ENCODE measurements at places on chromosomes 4 and X.

DNA sequence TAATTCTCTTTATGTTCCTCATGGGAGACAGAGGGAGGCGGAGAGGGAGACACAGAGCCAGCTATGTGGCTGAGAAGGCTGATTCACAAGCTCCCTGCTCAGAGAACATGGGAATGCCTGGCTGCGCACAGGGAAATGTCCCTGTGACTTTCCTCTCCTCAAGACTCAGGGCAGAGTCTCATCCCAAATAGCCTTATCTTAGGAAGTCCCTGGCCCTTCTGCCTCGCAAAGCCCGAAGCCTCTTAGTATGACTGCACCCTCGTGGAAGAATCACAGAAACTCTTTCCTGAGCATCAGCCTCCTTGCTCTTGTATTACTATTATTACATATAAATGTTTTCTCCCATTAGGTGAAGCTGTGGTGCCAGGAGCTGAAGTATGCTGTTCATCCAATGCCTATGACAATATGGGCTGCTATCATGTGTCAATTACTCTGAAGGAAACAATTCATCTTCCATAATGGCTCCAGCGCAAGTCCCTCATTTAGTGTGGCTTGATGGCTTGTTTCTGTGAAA is 230.5 kb downstream of the MGST2 start:
- DNase-seq = no peak

GRCh38 chr4:123731035-123731434 is 334.4 kb downstream of the SPRY1 start:
- no peak for DNase-seq

GRCh38 chr4:87029356-87029755 is 94.5 kb downstream of the AFF1 start:
- no peak for DNase-seq

- DNase-seq = peak; percentile 25
Observed at GRCh38 chr4:132614682-132615081, 534.4 kb upstream of the PCDH10 start.

DNA sequence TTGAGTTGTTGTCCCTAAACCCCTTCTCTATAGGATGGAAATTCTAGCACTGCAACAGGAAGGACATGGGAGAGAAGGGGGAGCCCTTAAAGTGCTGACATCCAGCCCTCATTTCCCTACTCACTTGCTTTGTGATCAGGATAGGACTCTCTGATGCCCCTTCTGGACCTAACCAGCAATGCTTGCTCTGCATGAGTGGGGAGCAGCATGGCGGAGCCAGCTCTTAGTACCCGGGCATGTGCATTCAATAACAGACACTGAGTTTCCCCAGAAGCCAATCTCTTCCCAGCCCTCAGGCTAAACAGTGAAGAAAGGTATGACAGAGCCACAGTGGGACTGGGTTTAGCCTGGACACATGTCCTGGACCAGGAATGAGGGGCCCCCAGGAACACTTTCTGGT is 14.0 kb downstream of the SOD3 start:
- DNase-seq = peak; percentile 17

GRCh38 chr4:153507310-153508073 is 41.3 kb downstream of the TMEM131L start:
- DNase-seq = no peak

GRCh38 chr4:86834901-86835300 is 14.3 kb downstream of the SLC10A6 start:
- DNase-seq = peak; percentile 76

GRCh38 chrX:84240848-84241565 is 53.0 kb upstream of the RPS6KA6 start:
- DNase-seq = peak; percentile 10

DNA sequence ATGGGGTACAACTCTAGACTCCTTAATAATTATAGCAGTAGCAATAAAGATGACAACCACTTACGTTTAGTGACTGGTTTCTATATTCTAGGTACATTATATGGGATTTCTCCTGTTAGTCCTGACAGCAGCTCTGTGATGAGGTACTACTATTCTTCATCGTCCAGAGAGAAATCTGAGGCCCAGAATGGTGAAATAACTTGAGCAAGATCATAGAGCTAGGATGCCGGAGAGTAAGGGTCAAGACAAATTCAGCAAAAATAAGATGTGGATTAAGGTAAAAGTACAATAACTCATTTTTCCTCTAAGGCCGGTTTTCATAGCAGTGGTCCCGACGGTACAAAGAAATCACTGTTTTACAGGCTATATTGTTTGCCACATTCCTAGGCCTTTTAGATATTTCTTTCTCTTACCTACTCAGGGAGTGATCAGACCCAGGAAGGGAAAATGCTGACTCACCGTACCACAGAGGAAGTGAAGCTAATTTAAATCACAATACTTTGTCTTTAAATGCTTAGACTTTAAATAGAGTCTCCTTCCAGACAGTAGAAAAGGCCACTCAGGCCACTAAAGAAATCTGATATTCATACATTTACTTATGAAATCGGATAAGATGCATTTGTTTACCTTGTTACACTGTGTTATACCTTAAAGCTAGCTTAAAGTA is 2023.0 kb upstream of the AGA start:
- peak; percentile 1 for DNase-seq

- no peak for DNase-seq
Observed at GRCh38 chrX:13470685-13470977, 98.8 kb upstream of the EGFL6 start.

GRCh38 chrX:109889289-109890006 is 113.5 kb upstream of the TMEM164 start:
- peak; percentile 52 for DNase-seq

DNA sequence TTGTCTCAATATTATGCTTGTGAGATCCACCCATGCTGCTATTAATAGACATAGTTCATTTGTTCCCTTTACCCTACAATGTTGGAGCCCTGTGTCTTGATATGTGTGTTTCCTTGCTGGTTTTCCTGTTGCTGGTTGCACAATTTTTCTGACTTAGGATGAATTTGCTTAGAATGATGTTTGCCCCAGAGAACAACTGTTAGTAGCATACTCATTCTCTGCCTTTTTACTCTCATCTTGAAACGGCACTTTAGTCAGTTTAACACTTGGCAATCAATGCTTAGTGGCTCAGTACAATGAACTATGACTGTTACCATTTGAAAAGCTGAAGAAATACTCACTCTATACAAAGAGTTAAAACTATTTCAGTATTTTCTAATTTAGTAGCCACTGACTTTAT is 158.8 kb upstream of the NDST4 start:
- DNase-seq = no peak

DNA sequence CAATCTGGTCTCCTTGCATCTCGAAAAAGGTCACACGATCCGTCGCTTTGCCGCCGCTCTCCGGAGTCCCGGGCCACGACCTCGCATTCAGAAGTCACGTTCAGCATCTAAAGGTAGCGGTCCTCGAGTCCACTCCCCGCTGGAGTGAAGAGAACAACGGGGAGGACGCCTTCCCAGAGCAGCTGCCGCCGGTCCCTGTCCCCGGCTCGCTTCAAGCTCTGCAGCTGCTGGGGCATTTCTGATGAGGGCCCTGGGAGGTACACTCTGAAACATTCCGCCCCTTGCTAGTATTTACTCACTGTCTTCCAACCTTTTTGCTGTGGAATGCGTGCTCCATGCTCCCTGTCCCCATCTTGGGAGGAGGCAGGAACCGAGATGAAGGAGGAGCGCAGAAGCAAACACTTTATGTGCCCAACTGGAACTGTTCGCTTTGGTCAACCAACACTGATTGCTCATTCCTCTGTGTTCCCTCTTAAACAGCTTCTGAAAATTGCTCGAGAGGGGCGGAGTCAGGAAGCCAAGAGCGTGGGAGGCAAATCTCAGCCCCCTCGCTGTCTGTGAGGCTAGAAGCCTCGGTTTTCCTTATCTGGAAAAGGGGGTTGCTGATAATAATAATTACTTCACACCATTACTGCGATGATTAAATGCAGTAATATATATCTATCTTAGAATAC is 6.4 kb upstream of the VAMP7 start:
- no peak for DNase-seq

GRCh38 chr4:140837736-140838135 is 81.6 kb upstream of the TBC1D9 start:
- no peak for DNase-seq

DNA sequence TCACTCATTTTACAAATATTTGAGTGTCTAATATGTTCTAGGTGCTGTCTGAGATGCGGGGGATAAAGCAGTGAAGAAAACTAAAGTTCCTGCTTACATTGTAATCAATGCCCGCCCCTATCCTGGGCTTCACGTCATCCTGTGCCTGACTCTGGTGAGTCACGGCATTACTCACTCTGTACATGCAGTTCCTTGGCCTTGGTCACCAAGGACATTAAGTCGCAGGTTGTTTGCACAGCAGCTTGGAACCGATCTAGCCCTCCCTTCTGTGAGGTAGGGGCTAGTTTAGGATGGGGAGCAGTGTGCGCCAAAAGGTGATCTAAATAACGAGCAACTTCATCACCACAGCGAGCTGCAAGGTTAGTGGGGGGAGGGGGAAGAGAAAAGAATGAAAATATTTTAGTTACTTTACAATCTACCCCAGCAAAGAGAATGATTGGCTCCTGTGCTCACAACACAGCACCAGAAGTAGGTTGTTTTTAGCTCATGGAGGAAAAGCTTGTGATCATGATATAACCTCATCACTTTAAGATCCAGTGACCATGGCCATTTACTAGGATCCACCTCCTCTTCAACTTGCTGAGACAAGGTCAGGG is 48.0 kb upstream of the HDAC8 start:
- DNase-seq = peak; percentile 93

DNA sequence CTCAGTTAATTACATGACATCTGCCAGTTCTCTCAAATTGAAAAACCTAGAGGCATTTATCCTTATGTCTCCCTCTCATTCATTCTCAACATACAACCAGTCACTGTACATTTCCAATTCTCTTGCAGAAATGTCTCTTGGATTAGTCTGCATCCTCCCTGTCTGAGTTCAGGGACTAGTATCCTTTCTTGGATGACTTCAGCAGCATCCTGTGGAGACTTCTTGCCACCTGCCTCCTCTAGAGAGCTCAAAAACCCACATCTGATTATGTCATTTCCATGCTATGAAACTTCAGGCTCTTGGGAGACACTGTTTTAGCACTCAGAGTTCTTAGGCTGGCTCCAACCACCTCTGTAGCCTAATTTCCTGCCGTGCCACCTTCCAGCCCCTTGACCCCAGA is 515.1 kb upstream of the DIPK2B start:
- DNase-seq = peak; percentile 28

- DNase-seq = no peak
Observed at GRCh38 chr4:136810626-136811025, 721.7 kb downstream of the PCDH18 start.

DNA sequence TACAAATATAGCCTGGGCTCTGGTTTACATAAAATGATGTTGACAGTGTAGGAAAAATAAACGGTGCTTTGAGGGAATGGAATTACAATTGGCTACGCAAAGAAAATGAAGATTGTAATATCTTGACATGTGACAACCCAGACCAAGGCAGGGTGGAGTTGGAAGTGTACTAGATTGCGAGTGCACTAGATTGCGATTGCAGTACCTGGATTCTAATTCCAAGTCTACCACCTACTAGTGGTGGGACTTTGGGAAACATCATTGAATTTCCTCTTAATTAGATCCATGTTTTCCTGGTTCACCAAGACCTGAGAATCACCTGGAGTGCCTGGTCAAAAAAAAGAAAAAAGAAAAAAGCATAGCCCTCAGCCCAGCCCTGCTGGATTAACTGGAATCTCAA is 18.6 kb downstream of the EGF start:
- no peak for DNase-seq

DNA sequence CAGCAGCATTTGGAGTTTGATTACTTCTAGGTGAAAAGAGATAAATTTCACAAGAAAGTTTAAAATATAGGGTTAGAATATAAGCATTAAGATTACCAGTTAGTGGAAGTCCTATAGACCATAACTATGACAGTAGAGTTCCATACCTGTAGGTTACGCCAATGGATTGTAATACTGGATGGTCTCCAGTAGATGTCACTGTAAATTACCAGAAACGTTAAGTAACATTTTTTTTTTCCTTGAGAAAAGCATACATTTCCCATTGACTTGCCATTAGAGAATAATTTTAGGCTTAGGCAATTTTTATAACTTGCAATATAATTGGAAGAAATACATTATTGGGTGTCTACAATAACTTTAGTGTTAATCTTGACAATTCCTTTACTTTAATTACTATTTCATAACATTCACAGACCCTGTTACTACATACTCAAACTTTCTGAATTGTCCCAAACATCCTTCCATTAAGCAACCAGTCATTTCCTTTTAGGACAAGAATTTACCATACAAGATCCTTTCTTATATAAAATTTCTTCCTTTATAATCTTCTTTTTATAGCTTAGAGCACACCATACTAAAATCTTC is 304.1 kb upstream of the TECRL start:
- peak; percentile 45 for DNase-seq

GRCh38 chrX:105874790-105875189 is 52.5 kb downstream of the NRK start:
- no peak for DNase-seq

DNA sequence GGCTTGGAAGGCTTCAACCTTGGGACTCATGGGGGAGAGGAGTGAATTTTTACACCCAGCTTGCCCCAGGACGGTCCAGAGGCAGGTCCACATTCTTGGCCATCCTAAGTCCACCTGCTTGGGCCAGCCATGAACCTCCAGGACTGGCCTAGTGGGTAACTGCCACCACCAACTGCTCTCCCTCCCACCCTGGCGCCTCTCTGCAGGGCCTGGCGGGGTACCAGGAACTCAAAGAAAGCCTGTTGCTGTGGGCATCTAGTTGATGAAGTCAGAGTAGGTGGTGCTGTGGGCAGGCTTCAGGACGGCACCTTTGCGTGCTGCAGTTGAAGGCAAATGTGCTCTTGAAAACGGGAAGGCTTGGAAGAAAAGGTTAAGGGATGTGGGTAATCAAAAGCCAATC is 12.0 kb downstream of the BCOR start:
- no peak for DNase-seq

DNA sequence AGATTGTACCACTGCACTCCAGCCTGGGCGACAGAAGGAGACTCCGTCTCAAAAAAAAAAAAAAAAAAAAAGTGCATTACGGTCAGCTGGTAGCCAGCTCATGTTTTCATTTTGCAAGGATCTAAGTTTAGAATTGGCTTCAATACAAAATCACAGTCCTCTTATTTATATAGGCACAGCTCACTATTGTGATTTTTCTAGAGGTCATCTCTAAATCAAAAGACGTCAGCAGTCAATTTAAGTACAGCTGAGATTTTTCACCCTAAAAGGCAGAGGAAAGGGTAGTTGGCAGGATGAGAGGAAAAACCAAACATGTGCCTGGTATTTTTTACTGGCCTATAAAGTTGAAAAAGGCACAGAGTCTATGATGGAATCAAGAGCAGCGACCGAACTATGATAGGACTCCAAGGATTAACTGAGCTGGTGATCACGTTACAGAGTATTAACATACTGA is 30.8 kb downstream of the ASB5 start:
- peak; percentile 81 for DNase-seq

DNA sequence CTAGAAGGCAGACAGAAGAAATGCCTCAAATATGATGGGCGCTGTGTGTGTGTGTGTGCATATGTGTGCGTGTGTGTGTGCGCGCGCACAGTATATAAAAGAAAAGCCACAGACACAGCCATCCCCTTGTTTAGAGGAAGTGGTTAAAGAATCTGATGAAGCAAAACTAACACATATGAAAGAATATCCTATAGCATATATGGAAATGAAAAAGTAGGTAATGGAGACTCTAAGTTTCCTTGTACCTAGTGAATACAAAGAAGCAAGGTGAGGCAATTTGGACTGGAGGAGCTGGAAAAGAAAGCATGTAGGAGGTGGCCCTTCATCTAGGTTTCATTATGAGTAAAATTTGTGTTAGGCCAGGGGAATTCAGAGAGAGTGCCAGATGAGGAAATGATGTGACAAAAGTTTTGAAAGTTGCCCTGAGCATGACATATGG is 58.6 kb upstream of the MCF2 start:
- DNase-seq = no peak

- DNase-seq = no peak
Observed at GRCh38 chr4:108483650-108484049, 136.7 kb upstream of the RPL34 start.

All from choroid plexus epithelial cell (primary cell).